ENCODE measurements at places on chromosomes 13 and 19.

DNA sequence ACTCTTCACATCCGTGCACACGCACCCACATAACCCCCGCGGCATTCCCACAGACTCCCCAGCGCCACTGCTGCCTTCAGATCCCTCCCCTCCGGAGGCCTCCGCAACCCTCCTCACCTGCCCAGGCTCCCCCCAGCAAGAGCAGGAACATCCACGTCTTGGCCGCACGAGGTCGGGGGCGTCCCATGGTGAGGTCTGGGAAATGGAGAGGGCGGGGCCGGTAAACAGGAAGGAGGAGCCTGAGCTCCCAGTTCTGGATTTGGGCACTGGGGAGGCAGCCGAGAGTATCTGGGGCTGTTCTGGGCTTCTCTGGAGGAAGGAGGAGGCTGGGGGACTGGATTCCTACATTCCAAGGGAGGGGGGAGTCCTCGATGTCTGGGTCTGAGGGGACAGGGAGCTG is 423 bp downstream of the KLK8 start:
- no peak for DNase-seq

GRCh38 chr13:21663197-21663596 is 7.7 kb upstream of the FGF9 start:
- no peak for DNase-seq

GRCh38 chr13:32045537-32045936 is 14.0 kb downstream of the FRY start:
- no peak for DNase-seq

- DNase-seq: no peak
Observed at GRCh38 chr19:38245826-38246498, 10.2 kb downstream of the PPP1R14A start.

DNA sequence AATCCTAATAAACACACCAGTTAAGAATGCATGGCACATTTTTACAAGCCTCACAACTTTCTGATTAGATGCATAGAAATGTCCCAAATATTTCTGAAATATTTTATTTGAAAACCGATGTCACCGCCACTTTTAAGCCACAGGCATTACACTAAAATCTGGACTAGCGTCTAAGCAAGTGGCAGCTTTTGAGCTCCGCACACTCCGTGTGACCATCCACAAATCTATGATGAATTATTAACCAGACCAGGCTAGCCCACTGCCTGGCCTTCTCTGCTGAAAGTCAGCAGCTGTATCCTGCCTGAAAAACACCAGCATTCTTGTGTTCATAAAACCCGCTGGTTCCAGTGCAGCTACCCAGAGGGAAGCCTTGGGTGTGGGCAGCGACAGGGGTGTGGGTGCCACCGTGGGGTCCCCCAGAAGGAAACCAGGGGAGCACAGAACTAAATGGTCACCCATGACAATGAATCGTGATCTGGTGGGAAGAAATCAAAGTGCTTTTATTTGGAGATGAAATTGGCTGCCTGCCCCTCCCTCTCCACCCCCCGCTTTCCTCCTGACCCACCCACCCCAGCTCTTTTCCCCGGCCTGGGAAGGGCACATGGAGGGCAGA is 13.8 kb downstream of the RASA3 start:
- DNase-seq: peak; percentile 71

GRCh38 chr19:32254509-32254890 is 90.9 kb upstream of the ZNF507 start:
- no peak for DNase-seq

DNA sequence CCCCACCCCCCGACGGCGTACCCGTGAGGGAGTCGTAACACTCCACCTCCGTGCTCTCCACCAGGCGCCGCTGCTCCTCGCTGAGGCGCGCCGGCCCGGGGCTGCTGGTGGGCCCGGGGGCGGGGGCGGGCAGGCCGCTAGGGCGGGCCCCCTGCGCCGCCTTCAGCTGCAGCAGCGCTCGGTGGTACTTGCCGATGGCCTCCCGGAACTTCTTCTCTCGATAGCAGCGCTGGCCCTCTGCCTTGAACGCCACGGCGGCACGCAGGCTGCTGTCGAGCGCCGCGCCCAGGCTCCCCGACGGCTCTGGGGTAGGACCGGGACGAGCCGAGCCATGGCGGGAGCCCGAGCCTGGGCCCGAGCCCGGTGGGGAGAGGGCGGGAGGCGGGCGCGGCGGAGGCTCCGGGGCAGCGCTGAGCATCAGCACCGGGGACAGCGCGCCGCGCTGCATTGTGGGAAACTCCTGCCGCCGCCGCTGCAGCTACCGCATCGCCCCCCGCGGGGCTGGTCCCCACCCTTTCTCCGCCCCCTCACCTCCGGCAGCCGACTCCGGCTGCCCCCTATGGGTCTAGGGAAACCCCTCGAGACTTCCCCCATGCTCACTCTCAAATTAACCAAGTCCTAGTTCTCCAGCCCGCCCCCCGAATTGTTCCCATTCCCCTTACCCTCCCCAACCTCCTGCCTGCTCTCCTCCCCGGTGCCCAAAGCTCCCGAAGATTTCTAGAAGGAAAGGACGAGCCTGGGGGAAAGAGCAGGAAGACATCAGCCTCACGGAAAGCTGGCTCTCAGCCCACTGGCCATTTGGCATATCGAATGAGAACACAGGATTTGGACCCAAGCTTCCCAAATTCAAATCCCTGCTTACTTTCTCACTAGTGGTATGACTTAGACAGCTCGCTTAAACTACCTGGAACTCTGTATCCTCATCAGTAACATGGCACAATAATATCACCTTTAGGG is at the start of gene TTC9B:
Gene TTC9B (minus strand): TSS at position 451 of the 957 bp plus-strand sequence. CDS start 3 bp downstream, at position 448.
- DNase-seq: no peak

GRCh38 chr13:33518452-33518851 is 232.9 kb upstream of the STARD13 start:
- DNase-seq: no peak

DNA sequence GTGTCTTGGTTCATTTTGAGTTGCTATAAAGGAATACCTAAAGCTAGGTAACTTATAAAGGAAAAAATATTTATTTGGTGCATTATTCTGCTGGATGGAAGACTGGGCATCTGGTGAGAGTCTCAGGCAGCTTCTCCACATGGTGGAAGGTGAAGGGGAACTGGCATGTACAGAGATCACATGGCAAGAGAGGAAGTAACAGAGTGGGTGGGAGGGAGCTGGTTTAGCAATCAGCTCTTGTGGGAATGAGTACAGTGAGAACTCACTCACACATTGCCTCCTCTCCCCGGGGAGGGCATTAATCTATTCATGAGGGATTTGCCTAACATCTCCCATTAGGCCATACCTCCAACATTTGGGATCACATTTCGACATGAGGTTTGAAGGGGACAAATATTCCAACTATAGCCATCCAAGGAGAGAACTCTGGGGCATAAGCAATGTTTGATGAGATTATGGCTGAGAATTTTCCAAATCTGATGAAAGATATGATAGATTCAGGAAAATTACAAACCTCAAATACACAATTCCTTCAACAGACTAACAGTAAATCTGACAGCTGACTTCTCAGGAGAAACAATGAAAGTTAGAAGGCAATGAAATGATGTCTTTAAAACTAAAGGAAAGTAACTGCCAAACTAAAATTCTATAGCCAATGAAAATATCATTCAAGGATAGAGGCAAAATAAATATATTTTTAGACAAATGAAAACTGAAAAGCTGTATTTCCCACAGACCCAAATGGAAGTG is 52.5 kb downstream of the MTUS2 start:
- no peak for DNase-seq

- DNase-seq: peak; percentile 24
Observed at GRCh38 chr13:23180711-23181110, at the start of gene SGCG. TSS of gene SGCG (plus strand) at chr13:23180979. CDS start at chr13:23203695, 22,716 bp downstream.

DNA sequence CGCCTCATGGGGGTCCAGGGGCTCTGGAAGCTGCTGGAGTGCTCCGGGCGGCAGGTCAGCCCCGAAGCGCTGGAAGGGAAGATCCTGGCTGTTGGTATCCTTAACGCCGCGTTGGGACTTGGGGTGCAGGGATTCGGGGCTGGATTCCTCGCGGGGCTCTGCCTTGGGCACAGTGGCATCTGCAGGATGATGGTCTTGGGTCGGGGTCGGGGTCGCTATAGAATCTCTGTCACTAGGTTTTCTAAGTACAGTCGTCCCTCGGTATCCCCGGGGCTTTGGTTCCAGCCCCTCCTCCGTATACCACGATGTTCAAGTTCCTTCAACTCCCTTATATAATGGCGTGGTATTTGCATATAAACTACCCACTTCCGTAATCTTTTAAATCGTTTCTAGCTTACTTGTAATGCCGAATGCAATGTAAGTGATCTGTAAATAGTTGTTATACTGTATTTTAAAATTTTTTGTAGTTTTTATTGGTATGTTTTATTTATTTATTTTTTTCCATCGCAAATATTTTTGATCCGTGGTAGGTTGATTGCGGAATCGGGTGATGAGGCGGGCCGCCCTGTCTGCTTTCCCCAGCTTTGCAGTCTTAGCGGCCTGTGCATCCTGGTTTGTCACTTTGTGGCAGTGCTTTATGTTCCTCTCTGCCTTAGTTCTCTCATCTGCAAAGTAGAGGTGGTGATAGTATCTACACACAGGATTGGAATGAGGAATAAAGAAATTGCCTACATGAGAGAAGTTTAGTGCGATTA is 606 bp downstream of the ERCC5 start:
- DNase-seq: no peak

GRCh38 chr19:996051-996838 is 4.0 kb upstream of the GRIN3B start:
- DNase-seq: no peak

- DNase-seq: no peak
Observed at GRCh38 chr13:48411147-48411794, 1.6 kb downstream of the LPAR6 start.

DNA sequence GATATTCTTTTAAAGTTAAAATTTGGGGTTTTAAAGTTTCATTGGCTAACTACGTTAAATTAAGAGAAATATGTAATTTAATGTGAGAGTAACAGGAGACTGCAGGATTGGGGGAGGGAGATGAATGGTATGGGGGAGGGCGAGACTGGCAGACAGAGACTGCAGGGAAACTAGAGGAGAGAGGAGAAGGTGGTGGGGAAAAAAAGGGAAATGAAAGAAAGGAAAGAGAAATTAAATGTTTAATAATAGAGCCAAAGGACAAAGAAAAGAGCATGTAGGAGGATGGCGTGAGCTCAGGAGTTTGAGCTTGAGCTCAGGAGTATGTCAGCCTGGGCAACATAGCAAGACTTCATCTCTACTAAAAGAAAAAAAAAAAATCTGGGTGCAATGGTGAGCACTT is 115.9 kb downstream of the RFC3 start:
- DNase-seq: no peak

- DNase-seq: peak; percentile 38
Observed at GRCh38 chr13:33401238-33401637, 115.7 kb upstream of the STARD13 start.

DNA sequence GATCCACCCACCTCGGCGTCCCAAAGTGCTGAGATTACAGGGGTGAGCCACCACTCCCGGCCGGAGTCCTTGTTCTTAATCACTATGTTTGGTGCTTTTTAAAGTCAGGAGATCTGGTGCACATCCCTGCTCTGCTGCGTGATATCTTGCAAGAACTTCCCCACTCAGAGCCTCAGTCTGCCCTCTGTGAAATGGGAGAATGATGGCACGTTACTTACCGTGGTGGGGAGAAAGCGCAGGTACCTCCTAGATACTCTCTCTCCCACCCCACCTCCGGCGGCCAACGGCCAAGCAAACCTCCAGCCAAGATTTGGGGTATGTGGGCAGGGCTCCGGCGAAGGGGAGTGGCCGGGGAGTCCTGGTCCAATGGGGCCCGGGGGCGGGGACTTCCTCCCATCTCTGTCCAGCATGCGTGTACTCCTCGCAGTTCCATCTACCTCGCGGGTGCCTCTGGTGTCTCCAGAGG is at the start of gene RYR1:
Gene RYR1 (plus strand): TSS at position 424 of the 466 bp plus-strand sequence. CDS start 139 bp downstream, outside the sequence.
- peak; percentile 76 for DNase-seq
